A549 treated with ZK216348 at 1 μM for 4 hours (cell line): ENCODE measurements at places on chromosomes 11 and 22. TPM values are rescaled to one million over a fixed set of nuclear protein-coding genes. Genes with fewer than 3 reads are reported as not detected.

The PTPN5 gene
- 0.05 TPM in 1 of 5 replicates, not detected in the others for total RNA-seq

The MYRF gene
- total RNA-seq, result 11.2 to 24.6 TPM (median 20.8 TPM) in 5 replicates

The MMP13 gene
- 0.09 to 0.15 TPM in 2 of 5 replicates, not detected in the others for total RNA-seq

The TBX1 gene
- total RNA-seq, result 1.5 to 6.0 TPM (median 4.3 TPM) in 5 replicates
